ENCODE measurements at places on chromosomes 7 and 10. TPM values are rescaled to one million over a fixed set of nuclear protein-coding genes. Genes with fewer than 3 reads are reported as not detected.

The ZNF425 gene
- total RNA-seq: 4.9 TPM

The UNCX gene
- total RNA-seq: not detected

GRCh38 chr10:60664859-60665258, 113.4 kb upstream of the CDK1 start:
- no peak for DNase-seq

DNA sequence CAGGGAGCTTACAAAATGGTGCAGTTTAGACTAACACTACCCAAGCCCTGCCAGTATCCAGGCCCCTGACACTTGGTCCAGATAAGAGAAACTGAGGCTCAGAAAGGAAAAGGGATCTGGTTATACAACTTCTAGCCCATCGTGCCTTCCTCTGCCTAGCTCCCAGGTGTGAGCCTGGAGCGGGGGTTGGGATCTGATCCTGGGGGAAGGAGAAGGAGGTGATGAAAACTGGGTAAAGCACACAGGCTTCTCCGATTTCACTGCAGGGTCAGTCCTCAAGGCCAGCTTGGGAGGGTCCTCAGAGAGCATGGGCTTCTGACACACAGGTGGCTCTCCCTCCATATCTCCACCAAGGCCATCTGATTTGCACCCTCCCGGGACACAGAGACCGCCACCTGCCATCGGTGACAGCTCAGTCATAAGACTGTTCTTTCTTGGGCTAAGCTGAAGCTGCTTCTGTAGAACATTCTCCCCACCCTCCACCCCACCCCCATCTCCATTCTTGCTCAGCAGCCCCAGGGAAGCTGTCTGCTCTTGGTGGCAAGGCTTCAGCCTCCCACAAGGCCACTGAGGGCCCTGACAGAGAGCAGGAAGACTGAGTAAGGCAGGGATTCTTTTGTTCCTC, 16.4 kb downstream of the SRRM3 start:
- no peak for DNase-seq

DNA sequence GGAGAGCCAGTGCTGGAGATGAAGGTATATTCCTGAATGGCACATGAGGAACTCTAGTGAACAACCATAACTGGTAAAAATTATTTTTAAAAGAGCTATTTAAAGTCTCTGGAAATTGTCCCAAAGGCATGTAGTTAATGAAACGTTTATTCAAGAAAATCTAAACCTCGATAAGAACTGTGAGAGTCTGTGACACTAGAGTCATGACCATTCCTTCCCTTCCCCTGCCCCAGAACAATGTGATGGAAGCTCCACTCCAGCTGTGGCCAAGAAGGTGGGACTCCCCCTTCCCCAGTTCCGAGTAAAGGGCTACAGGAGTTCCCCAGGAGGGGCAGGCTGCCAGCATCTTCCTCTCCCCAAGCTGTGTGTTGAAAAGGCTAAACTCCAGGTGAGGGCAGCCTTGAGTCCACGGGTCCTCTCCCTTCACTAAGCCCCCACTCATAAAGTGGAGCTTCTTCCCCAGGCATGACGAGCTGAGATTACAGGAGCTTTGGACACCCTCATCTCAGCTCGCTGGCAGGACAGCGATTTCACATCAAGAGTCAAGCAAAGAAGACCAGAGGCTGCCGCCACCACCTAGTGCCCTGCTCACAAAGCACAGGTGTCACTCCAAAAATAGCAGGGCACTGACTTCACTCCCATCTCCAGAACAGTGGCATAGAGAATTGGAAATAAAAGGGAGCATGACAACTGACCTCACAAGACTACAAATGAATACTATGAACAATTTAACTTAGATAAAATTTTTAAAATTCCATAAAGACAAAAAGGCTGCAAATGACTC, 68.5 kb downstream of the NHLRC2 start:
- DNase-seq: no peak

GRCh38 chr7:24036033-24036412, 248.0 kb upstream of the NPY start:
- no peak for DNase-seq

The PLCE1 gene
- total RNA-seq: 38.1 TPM

DNA sequence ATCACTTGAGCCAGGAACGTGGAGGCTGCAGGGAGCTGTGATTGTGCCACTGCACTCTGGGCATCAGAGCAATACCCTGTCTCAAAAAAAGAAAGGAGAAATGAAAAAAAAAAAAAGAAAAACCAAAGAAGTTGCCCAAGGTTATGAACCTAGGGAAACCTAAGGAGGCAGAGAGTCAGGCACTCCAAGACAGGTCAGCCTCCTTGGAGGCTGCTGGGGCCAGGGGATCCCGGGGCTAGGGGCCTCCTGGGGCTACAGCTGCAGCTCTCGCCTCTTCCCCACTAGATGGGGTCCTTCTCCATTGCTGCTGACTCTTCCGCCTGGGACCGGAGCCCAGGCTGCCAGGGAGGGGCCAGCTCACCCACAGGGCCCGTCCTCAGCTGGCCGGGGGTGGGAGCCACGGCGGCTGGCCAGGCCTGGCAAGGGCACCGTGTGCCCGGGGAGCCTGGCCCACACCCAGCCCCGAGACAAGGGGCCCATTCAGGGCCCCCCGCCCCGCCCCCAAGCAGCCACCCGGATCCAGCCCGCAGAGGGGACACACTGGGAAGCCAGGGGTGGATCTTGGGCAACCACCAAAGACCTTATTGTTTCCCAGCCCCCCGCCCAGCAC, 1.7 kb upstream of the SPACDR start:
- no peak for DNase-seq
